ENCODE measurements at places on chromosomes 5 and 9.

GRCh38 chr5:73028991-73029595 is 73.3 kb downstream of the FCHO2 start:
- no peak for DNase-seq

GRCh38 chr9:97666907-97667686 is 30.0 kb downstream of the XPA start:
- no peak for DNase-seq

DNA sequence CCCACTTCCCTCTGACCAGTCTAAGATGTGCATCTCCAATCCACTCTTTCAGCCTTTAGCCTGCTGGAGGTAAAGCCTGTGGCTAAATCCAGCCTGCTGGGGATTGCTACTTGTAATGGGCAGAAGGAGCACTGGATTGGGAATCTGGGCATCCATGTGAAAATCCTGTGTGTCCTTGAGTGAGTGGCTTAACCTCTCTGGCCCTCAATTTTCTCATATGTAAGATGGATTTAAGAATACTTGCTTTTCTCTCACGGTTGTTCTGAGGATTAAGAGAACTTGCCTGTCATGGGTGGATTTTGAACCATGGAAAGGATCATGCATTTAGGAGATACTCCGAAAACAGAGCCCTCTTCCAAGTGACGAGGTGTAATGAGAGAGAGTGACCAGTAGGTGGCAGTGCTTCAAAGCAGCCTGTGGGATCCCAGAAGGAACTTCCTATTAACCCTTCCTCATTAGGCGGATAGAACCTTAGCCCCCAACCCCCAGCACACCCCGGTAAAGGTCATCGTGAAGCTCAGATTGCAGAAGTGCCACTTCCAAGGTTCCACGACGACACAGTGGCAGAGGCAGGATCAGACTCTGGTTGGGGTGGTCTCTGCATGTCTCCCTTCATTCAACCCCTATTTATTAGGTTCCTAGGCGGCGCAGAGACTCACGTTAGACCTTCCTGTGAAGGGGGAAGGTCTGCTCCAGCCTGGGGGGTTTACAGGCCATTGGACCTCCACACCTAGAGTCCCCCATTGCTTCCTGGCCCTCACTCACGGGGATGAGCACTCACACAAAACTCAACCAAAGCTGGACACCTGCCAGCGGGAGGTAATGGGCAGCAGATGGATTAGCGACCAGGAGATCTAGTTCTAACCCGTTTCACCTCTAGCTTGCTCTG is 68.7 kb upstream of the ZNF618 start:
- peak; percentile 4 for DNase-seq

DNA sequence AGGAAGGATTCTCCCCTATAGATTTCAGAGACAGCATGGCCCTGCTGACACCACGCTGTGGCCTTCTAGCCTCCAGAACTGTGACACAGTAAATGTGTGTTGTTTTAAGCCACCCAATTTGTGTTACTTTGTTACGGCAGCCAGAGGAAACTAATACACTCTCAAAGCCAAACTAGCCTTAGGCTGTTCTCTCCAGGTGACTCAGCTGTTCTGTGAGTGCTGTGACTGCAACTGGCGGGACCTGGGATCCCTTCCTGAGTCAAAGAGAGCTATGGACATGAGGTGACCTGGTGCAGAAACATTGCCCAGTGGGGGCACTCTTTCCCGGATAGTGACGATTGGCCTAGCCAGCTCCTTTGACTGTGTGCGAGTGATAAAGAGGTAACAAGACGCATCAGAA is 14.0 kb upstream of the MLANA start:
- DNase-seq, result no peak

DNA sequence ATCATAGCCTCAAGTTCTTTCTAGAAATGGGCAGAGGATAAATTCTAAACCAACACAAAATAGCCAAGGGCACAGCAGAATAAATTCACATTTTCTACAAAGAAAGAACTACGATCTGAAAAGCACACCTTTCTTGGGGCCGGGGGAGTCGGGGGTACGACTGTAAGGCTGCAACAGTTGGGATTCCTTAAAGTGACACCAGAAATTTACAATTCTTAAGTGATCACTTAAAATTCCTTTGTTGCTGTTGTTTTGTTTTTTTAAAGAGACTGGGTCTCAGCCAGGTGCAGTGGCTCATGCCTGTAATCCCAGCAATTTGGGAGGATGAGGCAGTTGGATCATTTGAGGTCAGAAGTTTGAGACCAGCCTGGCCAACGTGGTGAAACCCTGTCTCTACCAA is 95.8 kb downstream of the CDK5RAP2 start:
- DNase-seq, result no peak

DNA sequence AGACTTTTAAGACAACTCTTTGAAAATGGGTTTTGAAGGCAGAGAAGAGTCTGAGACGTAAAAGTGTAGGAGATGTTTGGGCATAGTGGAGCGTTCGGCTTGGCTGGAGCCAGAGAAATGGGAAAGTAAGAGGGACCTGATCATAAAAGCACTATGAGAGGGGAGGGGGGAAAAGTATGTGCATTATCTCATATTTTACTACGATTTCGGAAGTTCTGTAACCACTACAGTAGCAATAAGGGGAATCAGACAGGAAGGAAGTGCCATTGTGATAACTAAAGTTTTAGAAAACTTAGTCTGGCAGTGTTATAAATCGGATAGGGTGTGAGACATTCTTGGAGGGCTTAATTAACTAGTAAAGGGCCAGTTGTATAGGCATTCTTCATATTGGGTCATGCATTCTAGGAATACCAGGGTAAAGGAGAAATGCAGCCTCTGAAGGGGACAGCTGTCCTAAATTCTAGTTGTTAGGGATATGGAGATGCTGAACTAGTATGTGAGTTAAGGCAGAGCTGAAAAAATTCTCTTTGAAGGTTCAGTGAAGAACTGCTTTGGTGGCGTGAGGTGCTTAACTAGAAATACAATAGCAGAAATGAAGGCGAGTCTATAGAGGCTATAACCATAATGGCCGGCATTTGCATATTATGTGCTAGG is 83.8 kb upstream of the FREM1 start:
- peak; percentile 64 for DNase-seq

GRCh38 chr9:89425024-89425805 is 72.7 kb downstream of the SEMA4D start:
- no peak for DNase-seq

GRCh38 chr5:163963881-163964280 is 458.5 kb downstream of the MAT2B start:
- DNase-seq, result no peak

DNA sequence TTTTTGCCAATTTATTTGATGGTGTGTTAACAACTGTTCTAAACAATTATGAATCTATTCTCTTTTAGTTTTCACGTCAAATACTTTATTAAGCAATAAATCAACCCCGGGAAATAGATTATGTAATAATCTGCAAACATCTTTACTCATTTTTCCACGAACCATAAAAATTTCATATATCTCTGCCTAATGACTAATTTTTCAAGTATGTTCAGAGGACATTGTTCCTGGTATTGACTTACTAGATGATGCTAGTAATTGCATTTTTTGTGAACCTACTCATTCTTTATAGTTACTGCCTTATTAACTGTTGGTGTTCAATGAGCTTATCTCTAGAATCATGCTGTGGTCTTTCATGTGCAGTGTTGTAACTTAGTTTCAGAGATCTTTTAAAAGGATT is 41.0 kb upstream of the FBN2 start:
- no peak for DNase-seq

All from thymus (tissue), 14 donors.